ENCODE measurements at places on chromosomes 2 and 18.

DNA sequence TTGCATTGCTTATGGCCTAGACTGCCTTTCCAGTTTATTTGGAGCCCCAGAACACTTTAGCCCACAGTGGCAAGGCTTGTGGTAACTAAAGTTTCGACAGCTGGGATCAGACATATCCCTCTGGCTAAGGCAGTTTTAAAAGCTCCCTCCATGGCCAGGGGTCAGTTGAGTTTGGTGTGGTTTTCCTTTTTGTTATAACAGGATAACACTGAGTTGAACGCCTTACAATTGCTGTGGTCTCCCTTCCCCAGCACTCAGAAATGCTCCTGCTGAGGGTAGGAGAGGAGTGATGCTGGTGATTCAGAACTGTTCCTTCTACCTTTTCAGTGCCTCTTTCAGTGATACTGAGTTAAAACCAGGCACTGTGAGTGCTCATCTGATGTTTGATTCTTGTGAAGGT, 182.6 kb downstream of the GULP1 start:
- DNase-seq: no peak

- DNase-seq: no peak
These were observed 53.9 kb downstream of the NCK2 start for GRCh38 chr2:105798595-105798994.

GRCh38 chr2:239035997-239036731, 188.3 kb downstream of the TWIST2 start:
- DNase-seq: no peak

GRCh38 chr2:207513551-207514257, 16.1 kb upstream of the CREB1 start:
- DNase-seq: no peak

DNA sequence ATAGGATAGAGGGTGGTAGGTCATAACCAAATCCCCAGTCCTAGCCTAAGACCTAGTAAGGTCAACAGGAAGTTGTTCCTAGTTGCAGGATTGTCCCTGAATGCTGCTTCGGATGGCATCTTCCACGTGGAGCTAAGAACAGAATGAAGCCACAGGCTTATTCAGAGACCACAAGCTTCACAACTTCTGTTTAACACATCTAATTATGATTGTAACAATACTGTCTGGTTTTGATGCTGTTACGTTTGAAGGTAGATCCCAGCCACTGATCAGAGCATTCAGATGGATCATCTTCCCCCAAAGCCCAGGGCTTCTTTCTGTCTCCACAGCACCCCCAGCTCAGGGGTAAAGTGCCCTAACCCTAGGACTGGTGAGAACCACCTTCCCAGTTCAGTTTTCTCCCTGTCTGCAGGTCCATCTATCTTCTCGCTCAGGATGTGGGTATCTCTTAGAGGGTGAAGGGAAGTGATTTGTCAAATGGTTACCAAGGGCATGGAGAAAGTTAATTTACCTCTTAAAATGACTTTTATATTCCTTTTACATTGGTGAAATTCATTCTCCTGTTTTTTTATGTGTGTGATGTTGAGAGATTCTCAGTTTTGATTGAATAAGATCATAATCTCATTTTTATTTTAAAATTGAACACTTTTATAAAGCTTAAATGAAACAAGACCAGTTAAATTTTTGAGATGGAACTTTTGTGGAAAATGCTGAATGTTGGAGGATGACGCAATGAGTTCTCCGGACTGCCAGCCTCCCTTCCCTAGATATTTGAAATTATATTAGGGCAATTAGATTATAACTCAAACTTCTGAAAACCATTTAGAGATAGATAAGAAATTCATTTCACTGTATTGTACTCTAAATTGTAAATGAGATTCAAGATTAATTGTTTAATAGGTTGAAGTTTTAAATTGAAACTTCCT, 66.5 kb downstream of the RHBDD1 start:
- no peak for DNase-seq

DNA sequence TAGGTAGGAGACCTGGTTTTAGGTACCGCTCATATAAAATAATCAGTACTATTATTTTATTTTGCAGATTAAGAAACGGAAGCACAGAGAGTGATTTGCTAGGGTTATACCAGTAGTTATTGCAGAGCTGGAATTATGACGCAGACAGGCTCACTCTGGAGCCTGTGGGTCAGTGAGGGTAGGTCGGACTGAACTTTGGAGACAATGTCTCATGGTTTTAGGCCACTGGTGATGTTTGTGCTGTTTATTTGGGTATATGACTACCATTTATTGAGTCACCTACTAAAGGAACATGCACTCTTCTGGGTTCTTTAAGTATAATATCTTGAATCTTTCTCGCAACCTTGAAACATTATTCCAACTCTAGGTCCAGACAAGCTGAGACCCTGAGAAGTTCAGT, 33.5 kb upstream of the IL1R1 start:
- no peak for DNase-seq

- DNase-seq: no peak
These were observed 81.9 kb upstream of the COL5A2 start for GRCh38 chr2:189261431-189261841.
